ENCODE measurements at places on chromosomes 7 and 10.

- no peak for DNase-seq
Measured at GRCh38 chr10:113384181-113384580, 168.7 kb upstream of the HABP2 start.

GRCh38 chr10:107413971-107414370 lies 249.5 kb upstream of the SORCS1 start:
- DNase-seq, result no peak

- DNase-seq, result no peak
Measured at GRCh38 chr10:11180228-11180627, 162.6 kb downstream of the CELF2 start.

DNA sequence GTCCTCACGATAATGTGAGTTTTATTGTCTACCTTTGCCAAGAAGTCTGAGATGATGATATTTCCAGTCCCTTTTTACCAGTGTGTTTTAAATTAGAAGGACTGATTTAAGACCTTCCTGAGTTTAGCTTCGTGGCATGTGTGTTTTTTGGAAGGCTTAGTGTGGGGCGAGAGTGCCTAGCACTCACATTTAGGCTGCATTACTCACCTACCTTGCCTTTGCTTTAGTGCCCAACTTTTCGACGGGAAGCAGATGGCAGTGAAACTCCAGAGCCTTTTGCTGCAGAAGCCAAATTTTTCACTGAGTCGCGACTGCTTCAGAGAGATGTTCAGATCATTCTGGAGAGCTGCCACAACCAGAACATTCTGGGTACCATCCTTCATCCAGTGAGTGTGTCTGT lies 50.9 kb downstream of the SND1 start:
- no peak for DNase-seq

- no peak for DNase-seq
Measured at GRCh38 chr7:100106633-100107032, 5.2 kb downstream of the AP4M1 start.

Data from H9 (cell line).